Stimulated activated CD8-positive, alpha-beta memory T cell treated with anti-CD3 and anti-CD28 coated beads, Interleukin-4, amount 100 ng/mL, for 48 hours (primary cell): ENCODE measurements at places on chromosomes 11 and 22.

DNA sequence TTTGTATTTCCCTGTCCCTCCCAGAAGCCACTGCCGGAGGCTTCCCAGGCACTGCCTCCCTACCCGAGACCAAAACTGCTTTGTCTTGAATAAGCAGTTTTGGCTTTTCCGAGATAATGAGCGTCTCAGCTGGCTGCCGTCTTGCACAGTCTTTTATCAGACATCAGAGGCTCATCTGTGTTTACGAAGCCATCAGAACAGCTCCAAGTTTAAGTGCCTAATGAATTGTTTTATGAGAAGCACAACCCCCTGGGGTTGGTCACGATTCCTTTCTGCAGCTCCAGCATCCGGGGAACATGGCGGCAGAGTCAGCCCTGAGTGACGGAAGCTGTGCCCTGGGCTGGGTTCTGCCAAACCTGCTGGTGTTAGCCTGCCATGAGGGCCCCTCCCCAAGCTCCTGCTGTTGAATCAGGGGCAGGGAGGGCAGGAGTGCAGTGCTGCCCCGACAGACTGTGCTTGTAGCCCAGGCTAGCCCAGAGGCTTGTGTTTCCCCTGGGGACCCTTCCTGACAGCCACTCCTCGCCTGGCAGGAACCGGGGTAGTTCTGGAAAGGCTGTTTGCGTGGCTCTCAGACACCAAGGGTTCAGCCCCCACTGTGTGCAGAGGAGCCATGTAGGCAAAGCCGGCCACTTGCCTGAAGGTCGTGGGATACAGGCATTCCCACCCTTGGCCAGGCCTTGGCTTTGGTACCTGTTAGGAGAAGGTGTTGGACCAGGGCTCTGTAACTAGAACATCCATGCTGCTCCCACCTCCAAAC, 96.1 kb downstream of the MORC2 start:
- DNase-seq, result no peak

DNA sequence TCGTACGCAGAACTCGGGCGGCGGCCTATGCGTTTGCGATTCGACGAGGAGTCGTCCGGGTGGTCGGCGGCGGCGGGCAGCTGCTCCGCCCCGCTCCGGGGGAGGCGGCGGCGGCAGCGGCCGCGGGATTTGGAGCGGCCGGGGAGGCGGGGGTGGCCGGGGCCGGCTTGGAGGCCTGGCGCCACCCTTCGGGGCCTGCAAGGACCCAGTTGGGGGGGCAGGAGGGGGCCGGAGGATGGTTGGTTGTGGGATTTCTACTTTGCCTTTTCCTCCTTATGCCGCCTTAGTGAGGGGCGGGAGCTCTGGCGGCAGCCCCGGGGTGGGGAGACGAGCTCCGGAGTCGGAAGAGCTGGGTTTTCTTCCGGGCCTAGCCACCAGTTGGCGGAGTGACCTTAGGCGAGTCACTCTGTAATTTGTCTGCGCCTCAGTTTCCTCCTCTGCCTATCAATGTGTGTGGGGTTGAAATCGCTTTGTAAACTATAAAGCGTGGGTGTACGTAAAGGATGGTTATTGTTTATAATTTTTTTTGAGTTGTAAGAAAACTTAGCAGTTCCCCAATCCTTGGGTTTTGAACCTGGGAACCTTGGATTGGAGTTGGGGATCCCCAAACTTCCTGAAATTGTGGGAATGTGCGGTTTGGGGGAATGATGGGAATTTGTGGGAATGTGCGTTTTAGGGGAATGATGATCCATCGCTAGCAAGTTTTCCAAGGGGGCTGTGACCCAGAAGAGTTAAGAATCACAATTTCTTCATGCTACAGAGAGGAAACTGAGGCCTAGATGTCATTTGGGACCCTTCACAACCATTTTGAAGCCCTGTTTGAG, 679 bp downstream of the TUG1 start:
- DNase-seq, result peak; percentile 56

DNA sequence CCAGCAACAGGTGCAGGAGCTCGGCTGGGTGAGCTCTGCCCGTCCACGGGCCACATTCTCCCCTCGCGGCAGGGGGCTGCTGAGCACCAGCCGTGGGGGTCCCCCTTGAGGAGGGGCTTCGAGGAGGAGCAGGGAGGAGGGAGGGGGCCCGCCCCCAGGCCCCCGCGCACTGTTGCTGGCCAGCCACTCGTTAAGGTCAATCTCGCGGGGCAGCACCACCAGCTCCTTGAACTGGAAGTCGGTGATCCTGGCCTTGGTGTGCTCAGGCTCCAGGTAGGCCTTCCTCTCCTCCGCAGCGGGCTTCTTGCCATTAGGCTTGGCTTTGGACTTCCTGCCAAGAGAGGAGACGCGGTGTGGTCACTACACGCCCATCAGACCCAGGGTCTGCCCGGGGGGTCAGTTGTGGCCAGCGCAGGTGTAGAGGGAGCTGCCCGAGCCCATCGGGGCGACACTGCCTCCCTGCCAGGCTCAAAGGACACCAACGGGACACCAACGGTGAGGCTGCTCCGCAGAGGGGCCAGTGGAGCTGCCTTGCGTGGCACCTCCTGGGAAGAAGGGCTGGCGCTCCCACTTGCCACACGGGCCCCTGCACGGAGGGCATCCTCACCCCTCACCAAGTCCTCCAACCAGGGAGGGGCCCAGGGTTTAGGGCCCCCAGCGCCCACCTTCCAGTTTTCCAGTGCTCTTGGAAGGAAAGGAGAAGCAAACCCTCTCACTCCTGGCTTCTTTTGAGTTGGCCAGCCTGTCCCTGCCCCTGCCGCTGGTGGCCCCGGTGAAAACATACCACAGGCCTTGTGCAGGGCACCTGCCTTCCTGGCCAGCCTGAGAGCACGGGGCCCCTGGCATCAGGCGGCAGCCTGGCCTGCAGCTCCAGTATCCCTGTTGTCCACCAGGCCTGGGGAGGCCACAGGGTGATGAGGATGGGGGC, 5.8 kb downstream of the MOB2 start:
- no peak for DNase-seq

GRCh38 chr22:39287076-39287725, 32.2 kb downstream of the RPL3 start:
- DNase-seq, result no peak

GRCh38 chr11:6357222-6357621, 33.1 kb upstream of the SMPD1 start:
- peak; percentile 71 for DNase-seq

DNA sequence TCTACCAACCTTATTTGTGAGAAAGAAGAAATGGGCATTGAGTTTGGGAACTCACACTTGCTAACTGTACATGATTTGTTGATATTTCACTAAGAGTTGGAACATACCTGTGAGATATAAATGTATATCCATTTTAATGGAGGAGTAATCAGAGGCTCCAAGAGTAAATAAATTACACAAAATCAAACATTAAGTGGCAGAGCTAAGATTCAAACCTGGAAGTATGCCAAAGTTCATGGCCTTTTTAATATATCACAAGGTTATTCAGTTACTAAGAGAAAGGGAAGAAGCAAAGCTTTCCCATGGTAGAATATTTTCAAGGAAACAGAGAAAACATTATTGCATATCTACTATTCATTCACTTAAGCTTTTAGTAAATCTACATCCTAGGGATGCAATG, 1641.1 kb downstream of the FAM181B start:
- no peak for DNase-seq

DNA sequence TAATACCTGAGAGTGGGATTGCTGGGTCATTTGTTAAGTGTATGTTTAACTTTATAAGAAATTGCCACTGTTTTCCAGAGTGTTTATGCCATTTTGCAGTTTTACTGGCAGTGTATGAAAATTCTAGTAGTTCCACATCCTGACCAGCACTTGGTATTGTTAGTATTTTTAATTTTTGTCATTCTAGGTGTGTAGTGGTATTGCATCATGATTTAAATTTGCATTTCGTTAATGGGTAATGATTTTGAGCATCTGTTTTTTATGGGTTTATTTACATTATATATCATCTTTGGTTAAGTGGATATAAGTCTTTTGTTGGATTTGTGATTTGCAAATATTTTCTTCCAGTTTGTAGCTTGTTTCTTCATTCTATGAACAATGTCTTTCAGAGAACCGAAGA, 34.7 kb downstream of the PDE3B start:
- no peak for DNase-seq

GRCh38 chr11:111836721-111837120, 34.7 kb downstream of the ALG9 start:
- DNase-seq, result no peak

- DNase-seq, result no peak
Observed at GRCh38 chr11:74139151-74139918, 31.5 kb downstream of the C2CD3 start.

- DNase-seq, result no peak
Observed at GRCh38 chr11:75339685-75340409, 11.6 kb downstream of the ARRB1 start.

GRCh38 chr11:90723475-90723874, 500.6 kb upstream of the CHORDC1 start:
- DNase-seq, result no peak

- no peak for DNase-seq
Observed at GRCh38 chr11:72309641-72310040, 65.7 kb upstream of the PHOX2A start.

GRCh38 chr11:7833527-7833926, 36.8 kb upstream of the OR5P2 start:
- no peak for DNase-seq

- DNase-seq, result peak; percentile 6
Observed at GRCh38 chr11:69605737-69606526, 35.0 kb upstream of the CCND1 start.

DNA sequence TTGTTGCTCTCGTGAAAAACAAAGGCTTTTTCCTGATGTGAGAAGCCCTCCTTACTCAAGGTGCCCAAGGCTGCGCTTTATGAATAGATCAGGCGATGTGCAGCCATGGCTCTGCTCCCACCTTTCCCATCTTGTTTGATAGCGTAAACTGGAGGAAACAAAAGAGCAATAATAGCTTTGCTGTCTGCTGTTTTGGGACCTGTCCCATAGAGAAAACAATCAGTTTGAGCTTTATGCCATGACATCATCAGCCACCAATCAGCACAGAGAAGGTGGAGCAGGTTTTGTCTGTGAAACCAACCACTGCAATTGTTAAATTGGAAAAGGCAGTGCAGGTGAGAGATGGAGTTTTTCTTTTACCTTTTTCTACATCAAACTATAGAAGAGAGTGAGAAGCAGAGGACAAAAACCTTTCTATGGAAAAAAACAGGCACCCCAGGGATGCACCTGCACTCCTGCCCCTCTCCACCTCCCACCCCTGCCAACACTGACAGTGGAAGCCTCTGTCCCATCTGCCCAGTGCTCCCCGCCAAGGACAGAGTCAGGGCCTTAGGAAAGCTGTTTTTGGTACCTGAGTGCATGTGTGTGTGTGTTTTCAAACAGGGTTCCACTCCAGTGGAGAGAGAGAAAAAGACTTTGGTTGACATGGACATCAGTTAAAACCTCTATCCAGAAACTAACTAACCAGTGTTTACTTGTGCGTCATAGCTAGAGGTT, 80.7 kb downstream of the MICAL3 start:
- DNase-seq, result no peak

GRCh38 chr22:38462960-38463784, 4.7 kb upstream of the KDELR3 start:
- DNase-seq, result no peak

DNA sequence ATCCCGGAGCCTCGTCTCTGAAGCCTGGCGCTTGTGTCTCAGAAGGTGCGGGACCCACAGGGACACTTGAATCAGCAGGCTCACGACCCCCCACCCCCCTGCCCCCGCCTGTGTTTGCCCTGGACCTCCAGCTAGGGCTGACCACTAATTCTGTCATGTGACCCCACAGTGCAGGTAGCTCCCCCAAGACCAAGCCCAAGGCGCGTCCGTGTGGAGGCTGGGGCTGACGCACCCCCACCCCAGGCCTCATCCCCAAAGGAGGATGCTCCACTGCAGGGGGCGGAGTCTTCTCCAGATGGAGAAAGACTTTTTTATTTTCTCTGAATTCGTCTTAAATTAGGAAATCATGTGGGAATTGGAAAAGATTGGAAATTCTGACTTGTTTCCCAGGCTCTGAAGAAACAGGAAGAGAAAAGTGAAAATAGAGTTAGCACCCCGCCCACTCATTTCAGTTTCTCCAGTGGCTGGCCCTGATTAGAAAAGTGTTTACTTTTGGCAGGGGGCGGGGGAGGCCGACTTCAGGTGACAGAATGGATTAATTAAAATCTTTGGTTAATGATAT, 1.0 kb upstream of the RELA start:
- DNase-seq, result peak; percentile 76

DNA sequence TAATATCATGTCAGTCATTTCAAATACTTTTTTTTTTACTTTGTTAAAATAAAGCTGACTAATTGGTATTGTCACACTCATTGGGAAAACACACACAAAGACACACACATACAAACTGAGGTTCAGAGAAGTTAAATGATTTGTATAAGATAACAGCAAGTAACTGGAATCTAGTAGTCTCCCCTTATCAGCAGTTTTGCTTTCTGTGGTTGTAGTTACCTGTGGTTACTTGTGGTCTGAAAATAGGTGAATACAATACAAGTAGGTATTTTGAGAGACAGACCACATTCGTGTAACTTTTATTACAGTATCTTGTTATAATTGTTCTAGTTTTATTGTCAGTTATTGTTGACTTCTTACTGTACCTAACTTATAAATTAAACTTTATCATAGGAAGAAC, 610.9 kb downstream of the CNTN5 start:
- DNase-seq, result no peak

GRCh38 chr11:55942785-55943392, 6.7 kb upstream of the OR5I1 start:
- no peak for DNase-seq

DNA sequence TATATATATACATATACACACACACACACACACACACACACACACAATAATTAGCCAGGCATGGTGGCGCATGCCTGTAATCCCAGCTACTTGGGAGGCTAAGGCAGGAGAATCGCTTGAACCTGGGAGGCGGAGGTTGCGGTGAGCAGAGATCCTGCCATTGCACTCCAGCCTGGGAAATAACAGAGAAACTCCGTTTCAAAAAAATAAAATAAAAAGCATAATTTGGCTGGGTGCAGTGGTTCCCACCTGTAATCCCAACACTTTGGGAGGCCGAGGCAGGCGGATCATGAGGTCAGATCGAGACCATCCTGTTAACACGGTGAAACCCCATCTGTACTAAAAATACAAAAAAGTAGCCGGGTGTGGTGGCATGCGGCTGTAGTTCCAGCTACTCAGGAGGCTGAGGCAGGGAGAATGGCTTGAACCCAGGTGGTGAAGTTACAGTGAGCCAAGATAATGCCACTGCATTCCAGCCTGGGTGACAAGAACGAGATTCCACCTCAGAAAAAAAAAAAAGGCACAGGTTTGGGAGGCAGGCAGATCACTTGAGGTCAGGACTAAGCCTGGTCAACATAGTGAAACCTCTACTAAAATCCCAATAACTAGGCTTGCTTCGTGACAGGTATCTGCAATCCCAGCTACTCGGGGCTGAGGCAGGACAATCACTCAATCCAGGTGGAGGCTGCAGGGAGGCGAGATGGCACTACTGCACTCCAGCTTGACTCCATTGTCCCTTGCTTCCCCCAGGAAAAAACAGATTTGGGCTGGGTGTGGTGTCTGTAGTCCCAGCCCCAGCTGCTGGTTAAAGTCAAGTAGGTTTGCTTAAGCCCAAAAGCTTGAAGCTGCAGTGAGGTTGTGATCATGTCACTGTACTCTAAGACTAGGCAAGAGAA, 11.8 kb upstream of the WDR74 start:
- DNase-seq, result peak; percentile 71
